ENCODE measurements at places on chromosomes 4 and X.

- DNase-seq = no peak
Measured at GRCh38 chr4:174848596-174848995, 19.5 kb upstream of the GLRA3 start.

- DNase-seq = no peak
Measured at GRCh38 chr4:176404621-176405020, 84.9 kb downstream of the SPCS3 start.

DNA sequence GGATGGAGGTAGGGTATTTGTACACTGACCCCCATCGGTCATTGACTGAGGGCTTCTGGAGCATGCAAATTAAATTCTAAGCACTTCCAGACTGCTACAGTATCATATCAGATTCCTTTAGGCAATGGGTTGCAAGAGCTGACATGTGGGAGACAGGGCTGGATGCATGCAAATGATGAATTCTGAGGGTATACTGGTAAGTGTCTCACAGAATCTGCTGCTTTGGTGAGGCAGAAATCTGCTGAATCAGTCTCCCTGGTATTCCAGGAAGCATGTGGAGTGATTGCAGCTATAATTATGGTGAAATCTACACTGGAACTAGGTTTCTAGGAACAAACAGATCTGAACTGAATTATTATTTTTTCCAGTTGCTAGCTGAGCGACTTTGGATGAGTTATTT, 684.9 kb upstream of the MAGEB2 start:
- DNase-seq = peak; percentile 24

DNA sequence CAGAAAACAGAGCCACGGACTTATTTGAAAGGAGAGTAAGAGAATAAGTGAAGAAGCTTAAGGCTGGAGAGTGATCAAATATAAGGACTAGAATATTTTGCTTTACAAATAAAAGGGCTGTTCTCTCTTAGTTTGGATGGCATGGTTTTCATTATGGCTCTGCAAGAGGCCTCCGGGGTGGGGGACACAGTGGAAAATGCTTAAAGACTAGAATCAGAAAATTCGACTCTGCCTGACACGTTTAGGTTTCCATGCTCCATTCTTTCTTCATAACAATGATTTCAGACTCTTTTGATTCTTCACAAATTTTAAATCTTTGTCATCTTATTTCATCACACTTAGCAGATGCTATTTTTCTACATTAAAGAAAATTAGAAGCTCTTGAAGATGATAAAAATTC, 632.4 kb upstream of the BOD1L1 start:
- no peak for DNase-seq

GRCh38 chrX:122863067-122863466, 321.0 kb upstream of the GRIA3 start:
- DNase-seq = no peak

DNA sequence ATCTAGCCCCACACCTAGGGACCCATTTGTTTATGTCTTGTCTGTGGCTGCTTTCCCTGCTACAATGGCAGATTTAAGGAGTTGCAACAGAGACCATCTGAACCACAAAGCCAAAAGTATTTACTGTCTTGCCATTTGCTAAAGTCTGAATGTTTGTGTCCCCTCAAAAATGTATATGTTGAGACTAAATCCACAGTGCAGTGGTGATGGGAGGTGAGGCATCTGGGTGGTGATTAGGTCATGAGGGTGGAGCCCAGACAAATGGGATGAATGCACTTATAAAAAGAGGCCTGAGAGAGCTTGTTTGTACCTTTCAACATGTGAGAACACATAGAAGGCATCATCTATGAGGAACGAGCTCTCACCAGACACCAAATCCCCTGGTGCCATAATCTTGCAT, 137.3 kb downstream of the TMEM144 start:
- DNase-seq = no peak

DNA sequence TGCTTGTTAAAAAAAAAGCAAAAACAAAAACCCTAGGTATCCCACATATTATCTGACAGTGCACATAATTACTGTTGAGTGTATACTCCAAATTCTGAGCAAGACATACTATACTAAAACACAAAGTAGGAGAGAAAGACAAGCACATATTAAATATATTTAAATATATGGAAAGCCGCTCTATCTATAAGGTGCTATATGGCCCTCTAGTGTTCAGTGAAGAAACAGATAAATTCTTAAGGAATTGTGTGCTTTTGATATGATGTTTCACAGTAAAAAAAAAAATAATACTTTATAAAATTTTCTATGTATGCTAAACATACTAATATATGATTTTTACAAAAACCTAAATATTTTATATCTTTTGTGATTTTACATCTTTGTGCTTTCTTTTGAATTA, 137.8 kb downstream of the FBXW7 start:
- DNase-seq = no peak

GRCh38 chrX:68915778-68916177, 87.0 kb downstream of the EFNB1 start:
- no peak for DNase-seq
